Endothelial cell (in vitro differentiated cells): ENCODE measurements at places on chromosomes 5 and 9. TPM values are rescaled to one million over a fixed set of nuclear protein-coding genes. Genes with fewer than 3 reads are reported as not detected.

Gene PRR16
- not detected for total RNA-seq

Gene BTNL3
- 0.36 TPM for total RNA-seq

Gene SLCO6A1
- 0.51 TPM for total RNA-seq

Gene GARIN3
- not detected for total RNA-seq

Gene UIMC1
- 40.9 TPM for total RNA-seq

Gene ZNF483
- total RNA-seq = 24.0 TPM

Gene CARD9
- 0.41 TPM for total RNA-seq

Gene RBM22
- 54.5 TPM for total RNA-seq

Gene QRFP
- not detected for total RNA-seq

Gene SELENOP
- total RNA-seq = 68.9 TPM

Gene FAM153A
- not detected for total RNA-seq

Gene RNF180
- 7.8 TPM for total RNA-seq

Gene PTGES2
- 39.8 TPM for total RNA-seq

Gene PGM5
- total RNA-seq = 1.2 TPM

Gene FNBP1
- total RNA-seq = 119 TPM
